GM04504 (cell line): ENCODE measurements at places on chromosomes 16 and 17.

- DNase-seq = peak; percentile 78
These were observed 47.2 kb downstream of the ABCC1 start for GRCh38 chr16:15996432-15997109.

DNA sequence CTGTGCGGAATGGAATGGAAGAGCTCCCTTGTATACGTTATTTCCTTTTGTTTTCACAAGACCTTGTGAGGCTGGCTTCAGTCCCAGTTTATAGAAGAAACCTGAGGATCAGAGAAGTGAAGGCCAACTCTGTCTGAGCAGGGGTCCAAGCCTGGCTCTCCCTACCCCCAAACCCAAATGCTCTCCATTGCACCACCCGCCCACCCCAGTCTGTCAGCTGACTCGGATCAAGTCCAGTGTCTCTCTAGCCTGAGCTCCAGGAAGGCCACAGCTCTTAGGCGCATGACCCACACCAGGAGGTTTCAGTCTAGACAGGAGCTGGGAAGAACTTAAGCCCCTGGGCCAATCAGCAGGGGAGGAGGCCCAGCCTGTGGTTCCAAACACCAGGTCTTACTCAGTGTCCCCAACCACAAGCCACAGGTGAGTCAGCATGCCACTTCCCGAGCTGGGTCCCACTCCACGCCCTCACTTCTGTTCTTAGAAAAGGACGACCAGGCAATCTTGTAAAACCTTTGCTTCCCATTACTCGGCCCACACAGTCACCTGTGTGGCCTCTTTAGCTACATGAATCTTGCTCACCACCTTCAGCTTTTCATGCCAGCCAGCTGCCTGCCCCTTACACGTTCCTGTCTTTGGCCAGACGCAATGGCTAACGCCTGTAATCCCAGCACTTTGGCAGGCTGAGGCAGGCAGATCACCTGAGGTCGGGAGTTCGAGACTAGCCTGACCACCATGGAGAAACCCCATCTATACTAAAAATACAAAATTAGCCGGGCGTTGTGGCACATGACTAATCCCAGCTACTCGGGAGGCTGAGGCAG, 27.8 kb downstream of the TK2 start:
- DNase-seq = no peak

GRCh38 chr17:72580321-72581127, 459.7 kb downstream of the SOX9 start:
- no peak for DNase-seq

GRCh38 chr17:80248894-80249710, 11.6 kb upstream of the RNF213 start:
- no peak for DNase-seq

DNA sequence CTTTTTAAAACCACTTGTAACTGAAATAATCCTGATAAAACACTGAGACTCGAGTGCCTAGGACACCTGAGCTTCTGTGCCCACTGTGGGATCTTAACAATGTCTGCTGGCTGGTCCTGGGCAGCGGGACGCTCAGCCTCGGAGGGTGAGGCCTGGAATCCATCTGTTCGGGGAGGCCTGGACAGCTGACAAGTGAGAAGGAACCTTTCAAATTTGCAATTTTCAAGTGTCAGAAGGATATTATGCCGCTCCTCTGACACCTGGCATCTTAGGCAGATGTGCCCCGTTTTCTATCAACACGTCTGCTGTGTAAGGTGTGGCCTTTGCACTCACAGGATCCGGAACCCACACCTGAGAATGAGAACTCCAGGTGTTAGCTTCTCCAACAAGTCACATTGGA, 33.1 kb upstream of the C16orf78 start:
- DNase-seq = no peak

DNA sequence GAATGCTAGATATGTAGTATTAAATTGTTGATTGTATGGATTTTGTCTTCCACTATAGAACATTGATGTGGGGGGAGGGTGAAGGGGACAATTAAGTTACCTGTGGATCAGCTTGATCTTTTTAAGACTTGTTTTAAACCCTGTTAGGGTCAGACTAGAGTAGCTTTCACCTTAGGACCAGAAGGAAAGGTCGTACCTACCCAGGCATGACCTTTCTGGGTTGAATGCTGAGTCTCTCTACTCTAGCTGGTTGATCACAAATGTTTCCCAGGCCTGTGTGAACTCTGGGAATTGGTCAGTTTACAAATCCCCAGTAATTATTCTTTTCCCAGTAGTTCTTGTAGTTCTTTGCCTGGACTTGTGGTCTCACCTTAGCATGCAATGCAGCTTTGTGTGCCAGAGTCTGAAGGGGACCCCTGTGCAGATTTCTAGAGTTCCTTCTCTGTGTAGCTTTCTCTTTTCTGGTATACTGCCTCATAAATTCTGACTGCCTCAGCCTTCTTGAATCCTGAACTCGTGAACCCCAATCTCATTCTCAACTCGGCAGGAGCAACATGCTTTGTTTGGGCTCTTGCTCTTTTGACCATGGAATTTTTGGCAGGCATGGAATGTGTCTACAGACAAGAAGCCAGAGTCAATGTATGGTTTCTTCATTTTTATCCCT, 54.1 kb downstream of the VMP1 start:
- no peak for DNase-seq

- DNase-seq = no peak
These were observed 27.9 kb upstream of the NGFR start for GRCh38 chr17:49467175-49467574.

DNA sequence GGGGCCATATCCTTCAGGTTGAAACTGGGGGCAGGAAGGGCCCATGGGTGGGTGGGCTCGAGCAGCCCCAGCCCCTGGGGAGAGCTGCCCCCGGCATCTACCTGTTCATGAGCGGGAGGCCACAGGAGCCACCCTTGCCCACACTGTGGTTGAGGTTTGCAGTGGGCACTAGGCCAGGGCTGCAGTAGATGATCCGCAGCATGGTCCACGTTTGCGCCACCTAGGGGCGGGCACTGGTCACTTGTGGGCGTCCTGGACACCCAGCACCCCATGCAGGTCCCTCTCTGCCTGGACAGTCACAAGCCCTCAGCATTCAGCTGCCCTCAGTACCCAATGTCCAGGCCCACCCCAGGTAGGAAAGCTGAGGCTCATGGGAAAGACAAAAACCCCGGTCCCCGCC, 1.8 kb upstream of the JMJD8 start:
- DNase-seq = no peak

DNA sequence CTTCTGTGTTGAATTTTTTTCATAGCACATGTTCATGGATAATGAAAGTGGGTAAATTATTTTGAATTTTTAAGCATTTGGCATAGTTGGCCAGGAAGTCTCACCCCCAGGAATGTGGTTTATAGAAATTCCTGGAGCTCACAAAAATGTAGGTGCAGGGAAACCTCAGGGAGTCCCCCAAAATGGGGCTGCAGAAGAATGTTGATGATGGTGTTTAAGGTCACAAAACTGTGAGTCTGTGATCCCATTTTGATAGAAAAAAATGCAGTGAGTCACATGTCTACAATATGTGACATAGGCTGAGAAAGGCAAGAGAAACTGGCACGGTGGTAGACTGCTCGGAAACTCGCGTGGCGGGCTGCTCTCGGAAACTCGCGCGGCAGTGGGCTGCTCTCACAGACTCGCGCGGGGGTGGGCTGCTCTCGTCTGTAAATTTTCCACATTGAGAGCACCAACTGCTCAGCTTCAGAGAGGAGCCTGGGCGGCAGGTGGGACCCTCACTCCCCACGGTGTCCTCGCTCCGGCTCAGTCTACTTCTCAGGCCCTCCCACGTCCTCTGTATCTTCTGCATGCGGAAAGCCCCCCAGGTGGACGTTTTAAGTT, 18.7 kb upstream of the MC1R start:
- no peak for DNase-seq

GRCh38 chr16:10708969-10709368, 14.2 kb upstream of the TEKT5 start:
- no peak for DNase-seq

DNA sequence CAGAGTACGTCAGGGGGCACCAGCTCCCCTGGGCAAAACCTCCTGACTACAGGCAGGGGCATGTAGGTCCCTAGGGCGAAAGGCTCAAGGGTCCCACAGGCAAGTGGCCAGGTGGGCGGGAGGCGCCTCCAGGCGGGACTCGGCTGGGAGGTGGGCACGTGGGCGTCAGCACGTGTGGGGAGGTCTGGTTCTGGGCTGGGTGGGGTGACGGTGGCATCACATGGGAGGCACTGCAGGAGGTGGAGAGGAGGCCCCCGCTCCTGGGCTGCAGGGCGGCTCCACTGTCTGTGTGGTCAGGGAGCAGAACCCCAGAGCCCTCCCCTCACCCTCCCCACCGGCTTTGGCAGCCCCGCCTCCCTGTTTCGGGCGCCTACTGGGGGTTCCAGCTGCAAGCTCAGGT, 52.7 kb downstream of the ACTG1 start:
- DNase-seq = no peak

- DNase-seq = no peak
These were observed 15.7 kb downstream of the ELAC2 start for GRCh38 chr17:13001991-13002615.

- DNase-seq = no peak
These were observed 619.1 kb upstream of the SOX9 start for GRCh38 chr17:71501711-71502110.

GRCh38 chr17:76868176-76868668, at the start of gene MGAT5B:
Gene MGAT5B (plus strand): TSS chr17:76868404. CDS start chr17:76869030, 626 bp downstream.
- peak; percentile 56 for DNase-seq

DNA sequence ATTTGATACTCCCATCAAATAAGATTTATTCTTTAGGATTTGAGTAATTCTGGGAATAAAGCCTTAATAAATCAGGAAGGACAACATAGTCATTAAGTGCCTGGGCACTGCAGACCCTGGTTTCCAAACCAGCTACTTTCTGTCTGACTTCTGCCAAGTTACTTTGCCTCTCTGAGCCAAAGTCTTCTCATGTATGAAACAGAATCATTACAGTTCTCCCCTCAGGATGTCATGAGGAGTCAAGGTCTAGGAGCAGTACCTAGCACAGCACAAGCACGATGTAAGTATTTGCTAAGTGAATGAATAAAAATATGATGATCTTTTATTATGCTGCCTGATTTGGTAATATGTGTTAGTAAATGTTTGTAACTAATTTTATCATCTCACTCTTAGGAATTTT, 30.4 kb upstream of the HEATR6 start:
- DNase-seq = no peak

DNA sequence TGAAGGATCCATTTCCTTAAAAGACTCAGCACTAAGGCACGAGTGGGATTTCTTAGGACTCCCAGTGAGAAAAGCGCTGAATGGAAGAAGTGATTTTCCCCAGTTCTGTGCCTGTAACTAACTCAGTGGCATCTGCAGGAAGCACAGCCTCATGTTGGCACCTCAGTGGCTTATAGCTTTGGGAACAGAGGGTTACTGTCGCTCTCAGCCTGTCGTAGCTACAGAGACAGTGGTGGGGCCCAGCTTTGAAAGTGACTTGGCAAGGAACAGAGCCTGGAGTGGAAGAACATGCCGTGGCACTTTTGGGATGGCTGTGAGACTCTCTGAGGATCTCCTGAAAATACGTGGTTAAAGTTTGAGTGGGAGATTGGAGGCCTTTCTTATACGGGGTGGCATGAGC, 242.4 kb upstream of the MYOCD start:
- no peak for DNase-seq

GRCh38 chr17:50707289-50708049, at the start of gene ANKRD40:
Gene ANKRD40 (minus strand): TSS chr17:50707914. CDS start chr17:50707654, 260 bp downstream.
- DNase-seq = peak; percentile 90

DNA sequence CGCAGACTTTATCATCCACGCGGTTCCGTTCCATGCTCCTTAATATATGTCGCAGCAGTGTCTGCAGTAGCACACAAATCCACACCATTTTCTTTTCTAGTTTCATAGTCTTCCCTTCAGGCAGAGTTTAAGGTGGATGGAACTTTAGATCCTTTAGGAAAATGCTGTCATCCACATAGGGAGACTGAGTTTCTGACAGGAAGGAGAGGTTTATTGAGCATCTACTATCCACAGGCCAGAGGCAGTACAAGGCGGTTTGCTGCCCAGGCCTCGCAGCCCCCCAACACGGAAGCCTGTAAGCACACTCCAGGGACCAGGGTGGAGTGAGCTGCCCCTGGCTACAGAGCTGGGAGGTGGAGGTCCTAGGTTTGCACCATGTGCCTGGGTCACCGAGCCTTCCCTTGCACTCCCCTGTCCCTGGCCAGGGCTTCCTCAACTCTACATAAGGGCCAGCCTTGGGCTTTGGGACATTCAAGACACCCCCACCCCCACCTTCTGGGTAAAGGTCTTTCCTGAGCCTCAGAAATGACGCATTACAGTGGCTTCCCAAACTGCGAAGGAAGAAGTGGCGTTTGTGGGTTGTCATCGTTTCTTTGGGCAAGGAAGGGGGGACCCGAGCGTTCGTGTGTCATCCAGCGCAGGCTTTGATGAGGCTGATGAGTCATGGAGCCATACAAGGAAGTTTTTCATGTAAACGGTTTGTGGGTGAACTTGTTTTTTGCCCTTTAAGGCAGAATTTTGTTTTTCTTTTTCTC, 146.5 kb upstream of the PLCG2 start:
- peak; percentile 51 for DNase-seq

GRCh38 chr16:89393738-89394406, 96.5 kb downstream of the ANKRD11 start:
- no peak for DNase-seq

- DNase-seq = no peak
These were observed 14.6 kb downstream of the COG4 start for GRCh38 chr16:70508752-70509151.

DNA sequence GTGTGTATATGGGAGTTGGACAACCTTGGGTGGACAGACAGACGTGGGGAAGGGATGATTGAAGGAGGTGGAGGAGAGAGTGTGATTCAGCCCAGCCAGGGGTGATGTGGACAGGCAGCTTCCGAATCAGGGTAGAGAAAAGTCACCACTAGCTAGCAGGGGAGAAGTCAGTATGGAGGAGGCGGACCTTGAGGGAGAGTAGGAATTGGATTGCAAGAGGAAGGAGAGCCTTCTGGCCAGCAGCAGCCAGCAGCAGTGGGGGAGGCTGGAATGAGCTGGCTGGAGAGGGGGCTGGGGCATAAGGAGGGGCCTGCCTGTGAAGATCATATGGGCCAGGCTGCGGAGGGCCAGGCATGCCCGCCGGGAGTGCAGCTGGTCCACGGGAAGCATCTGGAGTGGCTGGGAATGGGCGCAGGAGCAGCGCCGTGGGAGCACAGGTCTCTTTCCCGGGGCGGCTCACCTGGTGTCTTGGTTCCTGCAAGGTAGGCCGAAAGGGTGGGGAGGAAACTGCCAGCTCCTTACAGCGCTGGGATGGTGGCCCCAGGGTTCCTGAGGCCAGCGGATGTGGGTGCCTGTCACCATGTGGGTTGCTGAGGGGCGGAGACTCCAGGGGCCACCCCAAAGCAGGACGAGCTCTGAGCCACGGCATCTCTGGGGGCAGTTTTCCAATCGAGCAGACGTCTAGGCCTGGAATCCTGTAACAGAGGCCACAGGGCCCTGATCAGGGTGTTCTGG, 235.3 kb downstream of the SEC14L1 start:
- DNase-seq = no peak

- DNase-seq = peak; percentile 40
These were observed 51.2 kb downstream of the RMI2 start for GRCh38 chr16:11396241-11397048.
